Central memory CD8-positive, alpha-beta T cell (primary cell): ENCODE measurements at places on chromosomes 5 and 9.

DNA sequence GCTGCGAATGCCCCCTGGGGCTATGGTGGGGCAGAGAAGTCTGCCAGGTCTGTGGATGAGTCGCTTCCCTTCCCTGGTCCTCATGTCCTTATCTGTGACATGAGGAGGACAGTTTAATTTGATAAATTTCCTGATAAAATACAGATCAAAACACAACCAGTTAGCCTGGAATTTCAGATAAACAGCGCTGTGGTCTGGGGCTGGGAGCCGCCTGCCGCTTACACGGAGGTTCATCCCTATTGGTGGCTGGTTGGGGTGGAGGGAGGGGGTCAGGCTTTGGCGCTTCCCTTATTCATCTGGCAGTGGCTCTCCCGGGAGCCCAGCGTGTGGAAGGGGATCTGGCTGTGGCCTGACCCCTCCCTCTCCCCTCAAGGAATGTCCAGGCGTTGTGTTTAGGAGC lies 17.9 kb downstream of the CRB2 start:
- no peak for DNase-seq

- no peak for DNase-seq
These were observed 109.8 kb upstream of the MSX2 start for GRCh38 chr5:174614500-174615135.

- DNase-seq = no peak
These were observed 458.3 kb downstream of the SPOCK1 start for GRCh38 chr5:137040641-137041340.

GRCh38 chr5:27818888-27819287 lies 780.5 kb upstream of the CDH9 start:
- DNase-seq = no peak

GRCh38 chr9:110842169-110842568 lies 173.6 kb downstream of the MUSK start:
- no peak for DNase-seq

DNA sequence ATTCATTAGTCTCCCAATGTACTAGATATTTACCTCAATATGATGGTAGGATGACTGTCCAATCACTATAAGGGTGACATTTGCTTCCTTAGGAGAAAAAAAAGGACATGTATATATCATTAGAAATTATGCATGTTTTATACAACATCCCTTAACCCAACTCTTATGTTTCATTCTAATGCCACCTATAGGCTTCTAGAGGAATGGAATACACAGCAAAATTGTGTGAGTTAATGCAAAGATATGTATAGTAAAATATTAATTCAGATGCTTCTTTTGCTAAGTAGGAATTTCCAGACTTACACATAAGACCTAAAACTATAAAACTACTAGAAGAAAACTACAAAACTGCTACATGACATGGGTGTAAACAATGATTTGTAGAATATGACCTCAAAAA lies 3.5 kb downstream of the PRXL2C start:
- no peak for DNase-seq

DNA sequence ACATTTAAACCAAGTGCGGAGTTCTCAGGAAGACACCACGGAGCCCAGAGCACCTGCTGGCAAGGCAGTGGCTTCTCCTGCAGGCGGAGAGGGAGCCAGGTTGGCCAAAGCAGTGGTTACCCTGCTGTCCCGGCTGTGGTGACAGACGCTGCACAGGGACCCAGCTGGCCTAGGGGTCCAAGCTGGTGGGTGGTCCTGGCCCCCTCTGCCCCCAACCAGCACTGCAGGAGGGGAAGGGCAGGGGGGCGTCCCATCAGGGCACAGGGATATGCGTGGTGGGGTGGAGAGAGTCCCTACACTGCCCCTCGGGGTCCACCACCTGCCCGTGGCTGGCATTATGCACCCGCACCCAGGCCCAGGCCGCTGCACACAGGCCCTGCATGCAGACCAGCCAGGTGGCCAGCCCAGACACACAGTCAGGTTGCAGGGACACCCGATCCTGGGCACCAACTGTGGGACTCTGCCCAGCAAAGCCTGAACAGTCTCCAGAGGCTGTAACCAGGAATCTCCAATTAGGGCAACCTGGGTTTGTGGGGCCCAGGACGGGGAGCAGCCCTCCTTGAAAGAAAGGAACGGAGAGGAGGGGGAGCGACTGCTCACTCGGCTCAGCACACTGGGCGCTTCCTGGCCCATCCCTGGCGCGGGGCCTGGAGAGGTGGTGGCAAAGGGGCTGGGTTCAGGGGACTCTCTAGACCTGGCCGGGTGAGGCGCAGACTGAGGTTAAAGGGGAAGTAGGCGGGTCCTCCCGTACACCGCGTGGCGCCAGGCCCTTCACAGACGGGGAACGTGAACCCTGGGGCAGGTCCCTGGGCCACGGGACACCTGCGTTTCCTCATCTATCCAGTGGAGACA lies 46.3 kb downstream of the NACC2 start:
- no peak for DNase-seq

GRCh38 chr9:98502976-98503325 lies 205.8 kb downstream of the GABBR2 start:
- DNase-seq = no peak
